Posterior cingulate gyrus (tissue), 11 donors: ENCODE measurements at places on chromosomes 3 and 15.

DNA sequence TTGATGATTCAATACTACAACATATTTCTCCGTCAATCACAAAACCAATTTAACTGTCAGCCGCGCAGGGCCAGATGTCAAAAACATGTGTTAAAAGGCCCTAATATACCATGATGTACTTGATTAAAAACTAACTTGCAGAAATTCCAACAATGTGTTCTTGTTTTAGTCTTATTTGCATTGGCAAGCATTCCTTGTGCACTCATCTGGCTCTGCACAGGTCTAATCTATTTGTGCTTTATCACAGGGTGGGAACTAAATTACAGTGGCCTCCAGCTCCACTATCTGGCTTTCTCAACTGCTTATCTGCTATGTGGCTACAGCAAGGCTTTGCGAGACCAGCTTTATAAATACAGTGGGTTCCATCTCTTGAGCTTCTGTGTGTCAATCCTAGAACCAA lies 455.5 kb downstream of the ERC2 start:
- no peak for DNase-seq

GRCh38 chr3:171428892-171429291 lies 31.3 kb downstream of the TNIK start:
- DNase-seq: no peak

- no peak for DNase-seq
These were observed 62.7 kb upstream of the CCR4 start for GRCh38 chr3:32888739-32889138.

GRCh38 chr15:68197661-68198437 lies 7.3 kb downstream of the CALML4 start:
- DNase-seq: no peak

- no peak for DNase-seq
These were observed 76.1 kb downstream of the SYNPR start for GRCh38 chr3:63354160-63354559.
